ENCODE measurements at places on chromosomes 3 and 15.

- DNase-seq, result no peak
Measured at GRCh38 chr3:54069961-54070360, 52.4 kb upstream of the CACNA2D3 start.

DNA sequence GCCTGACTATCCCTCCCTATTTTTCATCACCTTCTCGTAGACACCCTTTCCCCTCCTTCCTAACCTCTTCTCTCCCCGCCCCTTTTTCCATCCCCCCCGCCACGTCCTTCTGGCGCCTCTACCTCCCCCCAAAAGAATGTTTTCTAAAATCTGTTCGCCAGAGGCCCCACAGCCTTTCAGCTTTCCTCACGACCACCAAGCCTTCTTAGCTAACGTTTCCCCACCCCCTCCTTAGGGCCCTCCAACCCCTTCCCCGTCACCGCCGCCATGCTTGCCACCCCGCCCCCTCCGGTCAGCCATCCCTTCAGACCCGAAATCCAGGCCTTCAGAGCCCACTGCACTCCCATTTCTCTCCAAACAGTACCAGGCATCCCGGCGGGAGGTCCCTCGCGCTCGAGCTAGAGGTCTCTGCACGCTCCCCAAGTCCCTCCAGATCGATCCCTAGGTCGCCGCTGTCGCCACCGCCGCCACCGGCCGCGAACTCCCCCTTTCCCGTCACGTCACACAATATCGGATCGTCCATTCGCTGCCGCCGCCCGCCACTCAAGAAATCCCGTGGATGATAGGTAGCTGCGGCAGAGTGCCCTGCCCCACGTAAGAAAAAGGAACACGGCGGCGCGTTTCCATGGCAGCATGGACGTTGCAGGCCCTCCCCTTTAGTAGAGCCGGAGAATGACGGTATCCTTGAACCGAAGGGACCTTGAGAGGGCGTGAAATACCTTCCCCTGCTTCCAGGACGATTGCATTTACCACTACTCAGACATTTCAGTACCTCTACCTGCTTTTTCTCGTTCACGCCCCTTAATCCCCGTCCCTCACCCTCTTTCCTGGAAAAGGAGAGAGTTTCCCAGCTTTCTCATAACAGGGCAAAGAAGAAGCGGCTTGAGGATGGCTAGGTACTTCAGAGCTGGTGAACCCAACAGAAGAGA lies at the start of gene TP53BP1:
Gene TP53BP1, minus strand, starts transcription at position 484 of the 929 bp plus-strand sequence. Its CDS starts 113 bp downstream, at position 371.
- DNase-seq, result peak; percentile 94

DNA sequence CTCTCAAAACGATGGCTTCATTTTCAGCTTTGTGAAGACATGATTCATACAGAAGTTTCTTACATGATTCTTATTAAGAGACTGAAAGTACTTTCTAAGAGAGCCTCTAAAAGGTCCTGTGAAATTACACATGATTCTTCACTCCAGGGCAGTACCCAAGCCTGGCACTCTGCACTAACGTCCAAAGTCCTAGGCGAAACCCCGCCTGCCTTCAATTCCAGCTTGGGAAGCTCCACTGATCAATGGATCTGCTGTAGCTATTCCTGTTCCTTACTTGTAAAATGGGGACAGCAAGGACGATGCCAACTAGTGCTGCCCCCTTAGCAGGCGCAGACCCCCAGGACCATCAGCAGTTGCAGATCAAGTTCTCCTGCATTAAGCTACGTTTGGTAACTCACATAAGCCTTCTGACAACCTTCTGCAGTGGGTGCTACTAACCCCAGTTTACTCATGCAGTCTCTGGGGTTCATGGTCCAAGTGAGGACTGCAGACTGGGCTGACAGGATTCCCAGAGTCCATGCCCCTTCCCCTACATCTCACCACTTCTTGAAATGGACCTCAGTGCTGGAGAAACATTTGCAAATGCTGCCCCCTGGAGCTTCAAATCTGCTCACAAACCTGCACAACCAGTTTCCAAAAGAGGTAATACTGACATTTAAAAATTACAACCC lies 10.6 kb downstream of the CHCHD4 start:
- no peak for DNase-seq

- no peak for DNase-seq
Measured at GRCh38 chr3:138404121-138404520, 30.3 kb upstream of the ESYT3 start.

GRCh38 chr15:94366781-94367180 lies 135.4 kb downstream of the MCTP2 start:
- DNase-seq, result no peak

DNA sequence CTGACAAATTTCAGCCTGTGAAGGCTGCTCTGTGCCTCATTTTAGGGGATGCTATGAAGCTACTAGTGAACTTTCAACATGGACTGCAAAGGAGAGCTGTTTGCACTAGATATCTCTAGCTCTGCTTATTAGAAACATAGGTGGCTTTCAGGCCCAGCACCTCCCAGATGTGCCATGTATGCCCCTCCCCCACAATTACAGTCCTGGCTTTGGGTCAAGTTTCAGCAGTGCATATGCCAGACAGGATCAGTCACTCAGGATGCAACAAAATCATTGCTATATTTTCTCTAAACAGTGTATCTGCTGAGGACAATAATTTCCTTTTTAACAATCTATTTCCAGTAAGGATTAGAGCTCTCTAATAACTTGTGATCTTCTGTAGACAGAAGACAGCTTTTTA lies 178.8 kb upstream of the STAC start:
- DNase-seq, result no peak

DNA sequence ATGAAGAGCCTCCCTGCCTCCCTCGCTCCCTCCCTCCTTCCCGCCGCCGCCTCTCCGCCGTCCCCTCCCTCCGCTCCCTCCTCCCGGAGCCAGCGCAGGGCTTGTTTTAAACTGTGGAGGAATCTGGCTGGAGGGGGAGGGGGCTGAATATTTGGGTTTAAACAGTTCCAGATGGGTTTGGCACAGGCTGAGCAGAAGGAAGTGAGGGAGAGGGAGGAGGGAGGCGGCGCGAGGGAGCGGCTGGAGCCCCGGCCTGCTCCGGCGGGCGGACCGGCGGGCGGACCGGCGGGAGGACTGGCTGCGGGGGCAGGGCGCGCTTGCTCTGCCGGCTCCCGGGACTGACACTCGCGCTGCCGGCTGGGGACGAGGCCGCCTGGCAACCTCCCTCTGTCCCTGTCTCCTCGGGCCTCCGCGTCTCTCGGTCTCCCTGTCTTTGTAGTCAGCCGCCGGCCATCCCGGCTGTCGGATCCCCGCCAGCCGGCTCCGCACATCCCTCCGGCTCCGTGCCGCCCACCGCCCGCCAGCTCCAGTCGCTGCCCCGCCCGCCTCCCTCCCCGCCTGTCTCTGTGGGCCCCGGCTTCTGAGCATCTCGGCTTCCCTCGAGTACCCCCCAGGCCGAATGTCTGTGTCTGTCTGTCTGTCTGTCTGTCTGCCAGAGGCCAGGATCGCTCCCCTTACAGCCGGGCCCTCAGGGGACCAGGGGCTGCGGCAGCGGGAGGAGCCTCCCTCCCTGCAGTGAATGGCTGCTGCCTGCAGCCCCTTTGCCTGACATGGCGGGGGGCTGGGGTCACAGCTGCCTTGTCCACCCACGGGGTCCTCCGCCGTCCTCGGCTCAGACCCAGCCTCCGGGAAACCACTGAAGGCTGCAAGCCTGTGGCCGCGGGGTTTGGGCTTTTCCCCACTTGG lies 7.6 kb downstream of the EPHB3 start:
- DNase-seq, result peak; percentile 97

GRCh38 chr3:177624528-177625495 lies 427.5 kb upstream of the TBL1XR1 start:
- no peak for DNase-seq

GRCh38 chr15:57411945-57412768 lies 35.9 kb downstream of the CGNL1 start:
- DNase-seq, result no peak

DNA sequence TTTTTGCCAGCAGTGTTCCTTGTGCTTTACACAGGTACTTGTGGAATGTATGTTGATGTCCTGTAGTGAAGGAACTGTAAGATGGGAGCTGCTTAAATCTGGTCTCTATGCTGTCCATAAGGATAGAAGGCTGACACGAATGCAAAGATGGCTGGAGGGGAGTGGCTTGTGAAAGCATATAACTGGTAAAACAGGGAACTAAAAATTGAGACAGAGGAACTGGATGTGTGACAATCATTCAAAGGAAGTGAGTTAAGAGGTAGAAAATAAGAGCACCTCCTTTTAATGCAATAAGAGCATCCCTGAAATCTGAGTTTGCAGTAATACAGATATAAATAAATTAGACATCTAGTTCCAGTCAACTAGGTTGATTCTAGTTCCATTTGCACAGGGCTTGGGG lies 35.2 kb downstream of the RNF13 start:
- DNase-seq, result no peak

DNA sequence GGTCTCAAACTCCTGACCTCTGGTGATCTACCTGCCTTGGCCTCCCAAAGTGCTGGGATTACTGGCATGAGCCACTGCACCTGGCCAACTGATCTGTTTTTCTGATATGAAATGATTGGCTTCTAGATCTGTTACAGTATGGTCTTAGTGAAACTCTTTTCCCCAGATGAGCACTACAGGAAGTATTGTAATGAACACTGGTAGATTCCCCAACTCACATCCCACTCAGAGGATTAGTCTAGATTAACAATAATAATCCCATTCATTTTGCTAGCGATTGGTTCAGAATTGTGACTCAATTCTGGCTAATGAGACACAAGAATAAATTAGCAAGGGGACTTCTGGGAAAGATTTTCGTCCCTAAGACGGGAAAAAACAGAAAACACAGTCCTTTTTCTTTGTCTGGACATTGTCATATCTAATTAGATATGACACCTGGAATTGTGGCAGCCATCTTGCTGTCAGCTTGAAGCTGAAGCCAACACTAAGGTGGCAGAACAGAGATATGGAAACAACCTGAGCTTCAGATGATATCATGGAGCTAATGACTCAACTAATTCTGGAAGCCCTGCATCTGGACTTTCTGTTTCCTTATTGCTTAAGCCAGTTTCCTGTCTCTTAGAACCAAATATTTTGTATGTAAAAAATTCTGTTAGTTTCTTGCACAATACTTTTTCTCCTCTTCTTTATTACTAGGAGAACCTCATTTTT lies 17.4 kb upstream of the NPTN start:
- peak; percentile 88 for DNase-seq

GRCh38 chr3:50246517-50246954 lies 10.5 kb downstream of the GNAI2 start:
- DNase-seq, result peak; percentile 87

- DNase-seq, result no peak
Measured at GRCh38 chr15:63405159-63405558, 23.5 kb upstream of the CA12 start.

GRCh38 chr3:85851071-85851470 lies 892.3 kb downstream of the CADM2 start:
- no peak for DNase-seq

DNA sequence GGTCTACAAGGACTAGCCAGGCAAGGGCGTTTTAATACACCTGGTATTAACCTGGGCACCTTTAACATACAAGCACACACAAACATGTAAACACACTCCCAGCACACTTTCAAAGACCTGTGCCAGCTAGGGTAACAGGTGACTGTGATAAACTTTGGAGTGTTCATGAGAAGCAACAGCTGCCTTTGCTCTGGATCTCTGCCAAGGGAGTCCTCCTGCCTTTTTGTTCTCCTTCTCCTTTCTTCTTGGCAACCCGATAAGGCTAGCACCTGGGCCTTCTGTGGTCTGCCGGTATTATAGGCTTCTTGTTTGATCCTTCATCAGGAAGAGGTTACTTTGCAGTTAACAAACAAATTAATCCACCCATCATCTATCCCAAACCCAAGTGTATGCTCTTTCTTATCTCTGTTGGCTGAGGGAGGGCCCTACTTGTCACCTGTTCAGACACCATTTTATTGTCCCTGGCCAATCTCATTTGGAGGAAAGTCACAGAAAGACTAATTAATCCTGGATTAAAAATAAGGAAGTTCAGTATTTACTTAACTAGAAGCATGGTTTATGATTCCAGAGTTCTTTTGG lies at the start of gene RETNLB:
Gene RETNLB, minus strand, starts transcription at position 7 of the 579 bp plus-strand sequence. CDS start 225 bp downstream, outside the sequence.
- DNase-seq, result no peak

DNA sequence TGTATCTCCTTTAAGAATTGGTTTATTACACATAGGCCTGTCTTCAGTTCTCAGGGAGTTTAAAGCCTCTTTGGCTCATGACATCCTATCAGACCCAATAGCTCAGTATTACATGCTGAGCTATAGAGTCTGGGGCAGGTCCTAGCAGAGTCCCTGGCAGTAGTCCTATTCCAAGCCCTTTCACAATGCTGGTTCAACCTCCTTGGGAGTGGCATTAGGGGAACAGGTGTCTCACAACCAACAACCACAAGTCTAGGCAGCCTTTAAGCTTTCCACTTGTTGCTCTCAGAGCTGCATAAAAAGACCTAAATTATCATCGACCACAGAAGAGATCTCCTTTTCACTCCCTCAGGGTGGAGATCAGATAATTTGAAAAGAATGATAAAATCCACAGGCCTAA lies 22.8 kb upstream of the C2CD4B start:
- no peak for DNase-seq

- no peak for DNase-seq
Measured at GRCh38 chr15:54687628-54688027, 509.1 kb downstream of the RSL24D1 start.

DNA sequence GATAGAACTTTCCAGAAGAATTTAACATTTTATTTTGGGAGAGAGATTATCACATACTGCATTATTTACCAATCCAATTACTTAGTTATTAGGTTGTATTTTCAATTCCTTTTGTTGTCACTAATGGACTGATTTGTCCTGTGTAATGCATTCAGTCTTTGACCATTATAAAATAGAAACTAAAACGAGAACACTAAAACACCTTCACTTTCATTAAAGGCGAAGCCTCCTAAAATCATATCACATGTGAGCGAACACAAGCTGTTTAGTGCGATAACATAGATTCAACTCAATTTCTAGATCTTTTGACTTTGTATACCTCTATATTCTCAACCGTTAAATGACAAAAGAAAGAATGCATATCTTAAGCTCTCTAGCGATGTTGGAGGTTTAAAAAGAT lies 253.4 kb downstream of the VGLL3 start:
- no peak for DNase-seq

DNA sequence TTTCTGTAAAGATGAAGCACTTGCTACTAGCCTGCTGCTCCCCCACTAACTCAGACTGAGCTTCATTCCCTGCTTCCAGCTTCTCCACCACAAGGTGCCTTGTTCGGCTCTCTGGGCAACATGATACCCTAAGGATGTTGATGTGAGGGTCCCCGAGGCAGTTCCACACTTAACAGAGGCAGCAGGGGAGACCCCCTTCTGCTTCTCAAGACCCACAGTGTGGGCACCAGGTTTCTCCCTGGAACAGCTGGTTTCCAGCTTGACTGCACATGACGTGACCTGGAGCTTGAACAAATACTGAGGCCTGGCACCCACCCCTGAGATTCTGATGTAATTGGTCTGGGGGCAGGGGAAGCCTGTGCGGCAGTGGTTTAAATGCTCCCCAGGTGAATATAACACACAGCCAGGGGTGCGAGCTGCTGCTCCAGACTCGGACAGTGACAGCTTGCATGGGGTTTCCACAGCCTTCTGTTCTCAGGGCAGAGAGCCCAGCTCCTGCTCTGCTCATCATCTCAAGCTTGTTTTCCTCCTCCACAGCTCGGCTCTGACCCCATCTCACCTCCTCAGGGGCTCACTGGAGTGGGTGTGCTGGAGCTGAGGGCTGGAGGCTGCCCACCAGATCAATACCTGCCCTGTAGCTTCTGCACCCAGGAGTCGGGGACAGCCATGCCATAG lies 95.0 kb upstream of the HACD2 start:
- no peak for DNase-seq

GRCh38 chr3:102174312-102174712 lies 260.5 kb upstream of the ZPLD1 start:
- DNase-seq, result peak; percentile 30

- DNase-seq, result no peak
Measured at GRCh38 chr3:14295801-14296200, 106.6 kb upstream of the SLC6A6 start.

Measured in cardiac fibroblast (primary cell).